Activated CD8-positive, alpha-beta T cell treated with anti-CD3 and anti-CD28 coated beads for 36 hours (primary cell): ENCODE measurements at places on chromosomes 12 and 14. TPM values are rescaled to one million over a fixed set of nuclear protein-coding genes. Genes with fewer than 3 reads are reported as not detected.

DNA sequence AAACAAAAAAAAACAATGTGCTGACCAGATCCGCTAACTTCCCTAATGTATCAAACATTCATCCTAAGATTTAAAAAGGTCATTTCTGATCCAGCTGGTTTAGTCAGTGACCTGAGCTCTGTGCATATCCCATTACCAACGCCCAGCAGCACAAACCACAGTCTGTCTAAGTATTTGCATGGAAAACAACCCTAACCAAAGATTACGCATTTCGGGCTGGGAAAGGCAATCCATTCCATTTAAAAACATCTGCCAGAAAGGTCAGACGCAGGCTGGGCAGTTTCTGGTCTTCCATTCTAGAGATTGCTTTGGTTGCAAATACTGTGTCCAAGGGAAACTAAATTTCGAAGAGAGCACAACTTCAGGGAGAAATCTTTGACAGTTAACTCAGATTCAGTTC, 234.9 kb downstream of the FLRT2 start:
- DNase-seq: no peak

- DNase-seq: no peak
Measured at GRCh38 chr12:91620992-91621391, 438.4 kb upstream of the DCN start.

GRCh38 chr12:2749580-2749979, 45.2 kb upstream of the FKBP4 start:
- no peak for DNase-seq

GRCh38 chr14:106286697-106287290, 760.4 kb downstream of the TMEM121 start:
- DNase-seq: peak; percentile 15

GRCh38 chr12:115583591-115583990, 693.9 kb downstream of the MED13L start:
- DNase-seq: no peak

GRCh38 chr12:6041891-6042290, 82.6 kb downstream of the VWF start:
- DNase-seq: no peak

DNA sequence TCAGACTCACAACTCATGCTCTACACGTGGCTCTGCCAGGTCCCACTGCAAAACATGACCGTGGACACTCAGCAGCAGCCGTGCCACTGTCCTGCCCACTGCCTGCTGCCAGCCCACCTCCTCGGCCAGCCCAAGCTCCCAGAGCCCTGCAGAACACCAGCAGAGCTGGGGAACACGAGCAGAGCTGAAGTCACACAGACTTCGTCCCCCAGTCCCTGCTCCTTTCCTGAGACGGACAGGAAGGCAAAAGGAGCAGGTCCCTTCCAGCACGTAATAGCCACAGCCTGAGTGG, 152.1 kb downstream of the DPF3 start:
- no peak for DNase-seq

DNA sequence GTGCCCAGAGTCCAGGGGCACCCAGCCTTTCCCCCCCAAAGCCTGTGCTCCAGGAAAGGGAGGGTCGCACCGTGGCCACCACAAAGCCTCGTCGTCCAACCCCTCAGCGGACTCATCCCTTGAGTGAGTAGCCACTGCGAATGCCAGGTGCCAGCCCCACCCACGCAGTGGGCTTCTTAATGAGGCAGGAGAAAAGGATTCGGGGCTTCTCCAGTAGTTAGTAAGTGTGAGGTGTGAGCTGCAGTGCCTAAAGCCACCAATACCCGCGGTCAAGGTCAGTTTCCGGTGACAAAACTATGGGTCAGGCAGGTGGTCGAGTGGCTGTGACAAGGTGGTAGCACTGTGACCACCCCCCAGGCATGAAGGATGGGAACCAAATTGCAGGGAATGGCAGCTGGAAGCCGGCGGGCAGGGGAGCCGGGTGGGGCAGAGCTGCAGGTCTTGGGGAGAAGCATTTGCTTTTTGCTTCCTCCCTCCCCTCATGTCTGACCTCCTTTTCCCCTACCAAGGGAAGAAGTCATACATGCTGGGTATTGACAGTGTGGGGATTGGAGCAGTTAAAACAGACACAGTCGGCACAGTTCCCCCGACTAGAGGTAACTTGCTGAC, 8.0 kb downstream of the RAN start:
- DNase-seq: peak; percentile 41

DNA sequence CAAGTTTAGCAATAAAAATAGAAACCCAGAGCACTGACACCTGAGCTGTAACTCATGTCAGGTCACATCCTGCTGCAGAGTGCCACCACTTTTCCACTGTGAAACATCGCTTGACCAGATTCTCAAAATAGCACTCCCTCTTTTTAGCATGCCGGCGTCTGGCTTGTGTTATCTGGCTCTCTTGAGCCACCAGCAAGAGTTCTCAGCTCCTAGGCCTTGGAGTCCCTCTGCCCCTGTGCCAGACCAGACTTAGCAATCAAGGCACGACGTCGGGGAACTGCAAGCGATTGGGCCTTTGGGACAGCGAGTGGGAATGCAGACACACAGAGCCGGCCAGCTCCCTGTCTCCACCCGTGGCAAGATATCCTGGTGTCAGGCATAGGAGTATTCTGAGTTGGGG, 52.5 kb downstream of the SPIC start:
- no peak for DNase-seq

DNA sequence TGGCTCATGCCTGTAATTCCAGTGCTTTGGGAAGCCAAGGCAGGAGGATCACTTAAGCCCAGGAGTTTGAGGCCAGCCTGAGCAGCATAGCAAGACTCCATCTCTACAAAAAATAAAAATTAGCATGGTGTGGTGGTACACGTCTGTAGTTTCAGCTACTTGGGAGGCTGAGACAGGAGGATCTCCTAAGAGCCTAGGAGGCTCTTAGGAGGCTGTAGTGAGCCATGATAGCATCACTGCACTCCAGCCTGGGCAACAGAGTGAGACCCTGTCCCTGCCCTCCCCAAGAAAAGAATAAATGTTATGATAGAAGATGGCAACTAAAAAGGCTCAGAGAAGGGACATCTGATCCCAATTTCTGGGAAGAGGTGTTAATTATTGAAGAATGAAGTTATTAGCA, 3.2 kb upstream of the MANSC1 start:
- no peak for DNase-seq

- no peak for DNase-seq
Measured at GRCh38 chr12:80373666-80374065, 70.4 kb upstream of the PTPRQ start.

DNA sequence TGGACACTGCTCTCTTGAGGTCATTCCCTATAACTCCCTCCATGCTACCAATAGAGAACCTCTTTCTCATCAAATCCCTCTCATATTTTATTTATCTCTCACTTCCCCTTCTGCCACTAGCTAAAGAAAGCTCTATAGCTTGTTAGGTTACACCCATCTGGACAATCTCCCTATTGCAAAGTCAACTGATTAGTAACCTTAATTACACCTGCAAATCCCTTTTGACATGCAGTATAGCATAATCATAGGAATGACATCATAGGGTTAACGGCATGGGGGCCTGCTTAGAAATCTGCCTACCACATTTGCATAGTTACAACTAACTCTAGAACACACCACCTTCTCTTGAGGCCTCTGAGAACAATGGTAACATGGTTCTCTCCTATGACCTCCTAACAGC, 181.2 kb downstream of the EMP1 start:
- DNase-seq: no peak

- no peak for DNase-seq
Measured at GRCh38 chr14:104399432-104400155, 180.0 kb upstream of the C14orf180 start.

DNA sequence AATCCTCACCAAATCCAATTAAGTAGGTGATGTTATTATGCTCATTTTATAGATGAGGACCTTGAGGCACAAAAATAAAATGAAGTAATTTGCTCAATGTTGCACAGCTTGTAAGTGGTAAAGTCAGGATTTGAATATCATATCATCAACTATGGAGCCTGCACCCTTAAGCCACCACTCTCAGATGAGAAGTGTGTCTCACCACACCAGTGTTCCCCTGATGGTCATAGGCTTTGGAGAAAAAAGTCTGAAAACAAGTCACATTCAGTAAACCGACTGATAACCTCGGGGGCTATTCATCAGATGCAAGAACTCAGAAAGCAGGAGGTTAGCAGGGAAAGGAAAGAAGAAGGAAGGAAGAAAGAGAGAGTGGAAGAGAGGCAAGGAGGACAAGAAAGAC, 2.8 kb downstream of the TSHR start:
- DNase-seq: no peak

- peak; percentile 89 for DNase-seq
Measured at GRCh38 chr14:61860294-61860918, 98.2 kb downstream of the SNAPC1 start.

DNA sequence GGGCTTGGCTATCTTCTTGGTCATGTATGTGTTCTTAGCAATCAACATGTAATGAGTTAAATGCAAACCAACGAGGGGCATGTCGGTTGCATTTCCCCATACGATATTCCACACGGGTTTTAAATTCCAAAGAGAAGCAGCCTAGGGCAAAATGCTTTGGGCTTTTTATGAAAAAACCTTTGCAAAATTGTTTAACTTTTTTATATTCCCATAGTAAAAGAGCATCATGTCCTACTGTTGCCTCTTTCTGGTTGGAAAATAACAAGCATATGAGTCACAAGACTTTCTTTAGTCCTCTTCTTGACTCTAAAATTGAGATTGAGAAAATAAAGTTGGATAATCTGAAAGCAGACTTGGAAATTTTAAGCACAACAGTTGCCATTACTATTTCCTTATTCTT, 3.8 kb upstream of the DIO2 start:
- DNase-seq: no peak

DNA sequence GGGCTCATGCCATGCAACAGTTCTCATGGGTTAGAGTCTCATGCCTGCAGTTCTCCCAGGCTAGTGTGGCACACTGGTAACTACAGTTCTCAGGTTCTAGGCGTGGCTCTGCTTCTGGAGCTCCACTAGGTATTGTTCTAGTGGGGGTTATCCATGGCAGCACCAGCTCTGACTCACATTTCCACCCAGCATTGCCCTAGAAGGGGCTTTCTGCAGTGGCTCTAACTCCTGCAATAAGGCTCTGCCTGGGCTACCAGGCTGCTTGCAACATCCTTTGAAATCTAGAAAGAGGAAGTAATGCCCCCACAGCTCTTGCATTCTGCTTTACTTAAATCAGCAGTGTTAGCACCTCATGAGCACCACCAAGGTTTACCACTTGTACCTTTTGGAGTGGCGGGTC, 220.3 kb upstream of the ARID2 start:
- peak; percentile 38 for DNase-seq

GRCh38 chr12:109645194-109645593, 68.4 kb upstream of the FAM222A start:
- no peak for DNase-seq

- no peak for DNase-seq
Measured at GRCh38 chr14:99938896-99939295, 126.3 kb upstream of the EVL start.

DNA sequence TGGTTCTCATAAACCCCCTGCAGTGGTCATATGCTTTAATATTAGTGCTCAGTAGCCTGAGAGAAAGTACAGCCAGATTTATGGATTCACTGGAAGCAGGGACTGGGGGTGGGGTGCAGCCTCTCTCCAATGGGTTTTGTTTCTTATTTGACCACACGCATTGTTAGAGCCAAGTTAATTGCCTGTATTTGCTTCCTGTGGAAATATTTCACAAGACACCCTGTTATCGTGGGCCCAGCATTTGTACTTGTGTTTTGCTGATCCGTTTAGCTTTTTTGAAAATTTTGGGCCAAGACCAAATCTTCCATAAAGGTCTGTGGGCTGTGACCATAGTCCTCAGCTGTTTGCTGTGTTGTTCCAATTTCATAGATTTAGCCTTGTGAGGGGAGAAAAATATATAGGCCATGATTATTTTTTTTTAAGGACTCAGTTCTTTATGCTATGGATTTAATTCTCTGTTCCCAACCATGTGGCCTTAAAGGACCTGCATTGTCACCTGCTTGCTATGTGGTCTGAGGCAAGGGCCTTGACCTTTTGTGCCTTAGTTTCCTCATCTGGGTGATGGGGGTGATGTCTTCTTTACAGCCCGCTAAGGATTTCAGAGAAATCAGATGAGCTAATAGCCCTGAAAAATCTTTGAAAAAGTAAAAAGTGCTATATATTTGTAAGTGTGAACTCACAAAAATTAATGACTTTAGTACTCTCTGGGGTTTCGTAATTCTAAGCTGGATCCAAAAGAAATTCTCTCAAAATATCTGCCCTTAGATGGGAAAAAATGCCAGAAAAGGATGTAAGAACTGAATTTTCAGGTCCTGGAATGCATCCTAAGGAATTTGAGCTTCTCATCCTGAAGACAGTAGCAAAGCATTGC, 370.2 kb downstream of the DPF3 start:
- no peak for DNase-seq

GRCh38 chr12:694734-695503, 31.7 kb upstream of the NINJ2 start:
- DNase-seq: no peak

- DNase-seq: no peak
Measured at GRCh38 chr14:30385925-30386324, 173.0 kb upstream of the G2E3 start.

DNA sequence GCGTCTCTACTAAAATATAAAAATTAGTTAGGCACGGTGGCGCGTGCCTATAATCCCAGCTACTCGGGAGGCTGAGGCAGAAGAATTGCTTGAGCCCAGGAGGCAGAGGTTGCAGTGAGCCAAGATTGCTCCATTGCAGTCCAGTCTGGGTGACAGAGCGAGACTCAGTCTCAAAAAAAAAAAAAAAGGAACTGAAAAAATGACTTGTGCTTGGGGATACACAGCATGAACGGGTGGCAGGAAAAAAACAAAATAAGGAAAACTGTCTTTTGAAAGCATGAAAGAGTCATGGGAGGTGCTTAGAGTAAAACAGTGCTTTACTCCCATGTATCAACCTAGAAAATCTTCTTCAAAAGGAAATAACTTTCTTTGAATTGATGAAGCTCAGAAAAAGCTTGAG, 80.8 kb downstream of the TMTC1 start:
- DNase-seq: no peak

DNA sequence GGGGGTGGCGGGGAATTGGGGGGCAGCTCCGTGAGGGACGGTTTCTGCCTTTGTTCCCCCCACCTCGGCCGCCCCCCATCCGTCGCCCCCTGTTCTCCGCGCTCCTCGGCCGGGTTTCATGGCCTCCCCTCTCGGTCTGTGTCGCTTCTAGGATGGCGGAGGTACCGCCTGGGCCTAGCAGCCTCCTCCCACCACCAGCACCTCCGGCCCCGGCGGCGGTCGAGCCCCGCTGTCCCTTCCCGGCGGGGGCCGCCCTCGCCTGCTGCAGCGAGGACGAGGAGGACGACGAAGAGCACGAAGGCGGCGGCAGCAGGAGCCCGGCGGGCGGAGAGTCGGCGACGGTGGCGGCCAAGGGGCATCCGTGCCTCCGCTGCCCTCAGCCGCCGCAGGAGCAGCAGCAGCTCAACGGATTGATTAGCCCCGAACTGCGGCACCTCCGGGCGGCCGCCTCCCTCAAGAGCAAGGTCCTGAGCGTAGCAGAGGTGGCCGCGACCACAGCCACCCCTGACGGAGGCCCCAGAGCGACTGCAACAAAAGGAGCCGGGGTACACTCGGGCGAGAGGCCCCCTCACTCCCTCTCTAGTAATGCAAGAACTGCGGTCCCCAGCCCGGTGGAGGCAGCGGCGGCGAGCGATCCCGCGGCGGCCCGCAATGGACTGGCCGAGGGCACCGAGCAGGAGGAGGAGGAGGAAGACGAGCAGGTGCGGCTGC, 575 bp downstream of the NAA30 start:
- DNase-seq: peak; percentile 51

GRCh38 chr12:6734506-6735387, 10.9 kb downstream of the COPS7A start:
- no peak for DNase-seq

Gene CPNE6
- not detected for total RNA-seq

Gene CLBA1
- 0.67 TPM for total RNA-seq

Gene ART4
- not detected for total RNA-seq

Gene ABCD2
- total RNA-seq: 3.8 TPM

Gene NFATC4
- 2.0 TPM for total RNA-seq

Gene B4GALNT1
- total RNA-seq: 1.4 TPM

Gene LGALS3
- total RNA-seq: 6.0 TPM

Gene CLEC4E
- total RNA-seq: not detected
